Right lobe of liver (tissue), 6 donors: ENCODE measurements at places on chromosomes 16 and 17. TPM values are rescaled to one million over a fixed set of nuclear protein-coding genes. Genes with fewer than 3 reads are reported as not detected.
A peak's percentile ranks its signal among the peaks of the same experiment; 100 is the strongest.

GRCh38 chr16:55044201-55044975, 113.7 kb downstream of the IRX5 start:
- DNase-seq = no peak

GRCh38 chr16:8623634-8624033, 2.1 kb downstream of the METTL22 start:
- DNase-seq = no peak

Gene CCL7
- total RNA-seq = not detected

Gene PDILT
- not detected for total RNA-seq

DNA sequence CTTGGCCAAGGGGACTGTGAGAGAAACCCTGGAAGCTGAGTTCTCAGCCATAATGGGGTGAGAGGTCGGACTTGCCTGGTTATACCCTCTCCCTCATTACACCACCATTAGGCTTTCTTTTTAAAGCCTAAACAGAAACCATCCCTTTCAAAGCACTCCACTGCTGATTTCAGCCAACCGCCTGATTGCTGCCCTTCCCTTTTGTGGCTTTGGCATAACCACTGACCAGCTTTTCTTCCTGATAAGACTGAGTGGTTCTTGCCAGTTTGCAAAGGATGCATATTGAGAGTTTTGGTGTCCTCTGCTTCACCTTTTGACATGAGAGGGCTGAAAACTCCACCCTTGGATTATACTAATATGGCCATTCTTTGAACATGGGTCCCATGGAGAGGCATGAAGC, 308.2 kb upstream of the GOT2 start:
- no peak for DNase-seq

GRCh38 chr17:40355123-40355803, 9.3 kb downstream of the GJD3 start:
- peak; percentile 82 for DNase-seq

GRCh38 chr16:17067882-17068281, 402.9 kb downstream of the XYLT1 start:
- no peak for DNase-seq

- DNase-seq = no peak
Observed at GRCh38 chr16:86994651-86995171, 322.5 kb downstream of the C16orf95 start.

GRCh38 chr17:61761827-61762226, 101.5 kb downstream of the BRIP1 start:
- DNase-seq = no peak
